ENCODE measurements at places on chromosomes 6 and 20.
A peak's percentile ranks its signal among the peaks of the same experiment; 100 is the strongest.

GRCh38 chr6:146851837-146852236 lies 253.1 kb downstream of the ADGB start:
- peak; percentile 72 for DNase-seq

GRCh38 chr20:60491051-60491581 lies 532.9 kb downstream of the CDH26 start:
- DNase-seq, result no peak

DNA sequence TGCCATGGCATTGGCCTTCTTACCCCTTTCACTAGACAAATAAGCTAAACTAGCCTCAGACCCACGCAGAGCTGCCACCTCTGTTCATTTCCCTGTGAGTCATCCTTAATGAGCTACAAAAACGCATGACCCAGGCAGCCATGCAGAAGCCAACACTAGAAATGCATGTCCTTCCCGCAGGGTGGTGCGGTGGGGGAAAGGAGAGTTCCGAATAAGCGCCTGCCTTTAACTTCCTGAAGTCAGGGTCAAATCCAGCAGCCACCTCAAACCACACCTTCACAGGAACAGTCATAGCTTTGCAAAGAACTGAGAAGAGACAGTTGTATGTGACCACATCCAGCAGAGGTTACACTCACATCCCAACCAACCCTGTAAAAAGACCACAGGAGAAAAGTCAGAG lies 40.4 kb downstream of the IRF4 start:
- peak; percentile 52 for DNase-seq

DNA sequence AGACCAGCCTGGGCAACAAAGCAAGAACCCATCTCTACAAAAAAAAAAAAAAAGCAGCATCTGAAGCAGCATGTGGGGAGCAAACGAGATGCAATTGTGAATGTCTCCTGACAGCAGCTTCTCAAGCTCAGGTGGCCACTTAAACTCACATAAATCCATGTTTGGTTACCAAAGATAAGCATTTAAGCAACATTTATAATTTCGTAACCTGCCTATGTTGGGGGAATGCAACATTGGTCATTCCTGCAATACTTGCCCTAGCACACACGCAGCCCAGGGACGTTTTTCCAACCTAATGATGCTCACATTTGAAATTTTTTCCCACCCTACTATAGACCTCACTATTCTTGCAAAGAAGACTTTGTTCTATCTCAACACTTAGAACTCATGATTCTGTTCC lies 113.3 kb downstream of the ZFP64 start:
- DNase-seq, result no peak

DNA sequence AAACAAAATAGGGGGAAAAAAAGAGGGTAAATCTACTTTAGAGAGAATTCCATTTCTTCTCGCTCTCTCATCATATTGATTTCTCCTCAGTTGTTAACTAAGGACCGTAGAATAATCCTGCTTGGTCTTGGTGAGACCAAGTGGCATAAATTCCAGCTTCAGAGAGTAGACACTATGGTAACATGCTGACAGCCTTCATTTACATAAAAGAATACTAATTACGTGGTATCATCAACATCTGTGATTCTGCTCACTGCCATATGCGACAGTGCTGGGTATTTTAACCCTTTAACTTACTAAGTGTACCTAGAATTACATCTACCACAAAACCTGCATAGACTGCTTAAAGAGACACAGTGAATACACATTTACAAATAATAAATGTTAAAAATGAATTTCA lies 27.1 kb downstream of the TOMM6 start:
- no peak for DNase-seq

GRCh38 chr20:35018590-35019371 lies 63.1 kb downstream of the MYH7B start:
- DNase-seq, result no peak

DNA sequence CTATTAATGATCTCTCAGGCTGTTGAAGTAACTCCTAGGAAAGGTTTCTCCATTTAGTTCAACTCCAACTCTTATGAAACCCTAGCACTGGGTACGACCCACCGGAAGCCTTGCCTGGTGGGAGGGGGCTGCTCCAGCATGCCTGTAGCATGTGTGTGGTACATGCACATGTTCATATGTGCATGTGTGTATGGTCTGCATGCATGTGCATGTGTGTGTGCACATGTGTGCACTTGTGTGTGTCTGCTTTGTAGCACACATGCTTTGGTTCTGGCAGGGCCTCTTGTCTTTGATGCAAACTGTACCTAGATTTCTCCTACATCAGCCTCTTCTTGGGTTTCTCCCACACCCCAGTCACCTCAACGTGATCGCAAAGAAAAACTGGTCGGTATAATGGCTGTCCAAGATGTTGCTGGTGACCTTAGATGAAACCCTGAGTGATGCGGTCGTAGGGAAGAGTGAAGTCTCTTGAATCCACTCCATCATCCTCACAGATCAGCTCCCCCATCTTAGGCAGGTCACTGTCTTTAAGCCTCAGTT lies 193.5 kb downstream of the MYLK4 start:
- DNase-seq, result no peak

DNA sequence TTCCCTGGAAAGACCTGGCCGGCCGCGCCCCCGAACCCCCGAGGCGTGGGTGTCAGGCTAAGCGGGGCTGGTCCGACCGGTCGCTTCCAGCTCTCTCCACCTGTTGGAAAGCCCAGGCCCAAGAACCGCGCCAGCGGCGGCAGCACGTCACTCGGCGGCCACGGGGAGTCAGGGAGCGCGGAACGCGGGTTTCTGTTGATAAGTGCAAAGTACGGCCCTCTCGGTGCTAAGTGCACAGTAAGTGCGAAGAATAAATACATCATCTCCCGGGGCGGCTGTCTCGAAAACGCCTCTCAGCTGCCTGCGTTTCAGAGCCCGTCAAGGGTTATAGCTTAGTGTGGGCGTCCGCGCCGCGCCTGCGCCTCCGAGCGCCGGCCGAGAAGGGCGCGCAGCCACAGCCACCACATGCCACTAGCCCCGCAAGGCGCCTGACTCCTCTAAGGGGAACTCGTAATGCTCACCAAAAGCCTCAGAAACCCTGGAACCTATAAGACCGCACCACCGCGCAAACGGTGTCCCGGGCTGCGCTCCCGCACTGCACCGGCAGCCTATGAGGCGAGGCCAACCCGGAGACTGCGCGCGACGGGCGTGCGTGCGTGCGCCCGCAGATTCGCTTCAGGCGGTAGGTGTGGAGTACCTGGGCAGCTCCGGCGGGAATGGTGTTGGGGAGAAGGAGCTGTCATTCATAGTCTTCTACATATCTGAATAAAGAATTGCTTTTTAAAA lies 9.2 kb upstream of the TBX18 start:
- DNase-seq, result no peak

DNA sequence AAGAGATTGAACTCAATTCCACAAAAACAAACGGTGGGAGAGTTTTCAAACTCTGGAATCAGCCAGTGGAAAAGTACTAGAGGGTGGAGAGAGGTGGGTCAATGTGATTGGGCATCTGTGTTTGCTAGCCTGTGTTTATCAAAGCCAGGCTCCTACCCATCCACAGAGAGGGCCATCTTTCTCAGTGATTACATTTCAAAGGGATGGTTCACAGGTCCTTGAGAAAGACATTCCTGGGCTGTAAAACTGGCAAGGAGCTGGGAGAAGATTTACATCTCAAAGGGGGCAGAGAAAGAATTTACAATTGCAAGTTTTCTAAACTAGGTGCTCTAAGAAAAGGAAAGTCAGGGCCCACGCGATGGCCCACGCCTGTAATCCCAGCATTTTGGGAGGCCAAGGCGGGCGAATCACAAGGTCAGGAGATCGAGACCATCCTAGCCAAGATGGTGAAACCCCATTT lies 146.8 kb upstream of the UST start:
- DNase-seq, result no peak

DNA sequence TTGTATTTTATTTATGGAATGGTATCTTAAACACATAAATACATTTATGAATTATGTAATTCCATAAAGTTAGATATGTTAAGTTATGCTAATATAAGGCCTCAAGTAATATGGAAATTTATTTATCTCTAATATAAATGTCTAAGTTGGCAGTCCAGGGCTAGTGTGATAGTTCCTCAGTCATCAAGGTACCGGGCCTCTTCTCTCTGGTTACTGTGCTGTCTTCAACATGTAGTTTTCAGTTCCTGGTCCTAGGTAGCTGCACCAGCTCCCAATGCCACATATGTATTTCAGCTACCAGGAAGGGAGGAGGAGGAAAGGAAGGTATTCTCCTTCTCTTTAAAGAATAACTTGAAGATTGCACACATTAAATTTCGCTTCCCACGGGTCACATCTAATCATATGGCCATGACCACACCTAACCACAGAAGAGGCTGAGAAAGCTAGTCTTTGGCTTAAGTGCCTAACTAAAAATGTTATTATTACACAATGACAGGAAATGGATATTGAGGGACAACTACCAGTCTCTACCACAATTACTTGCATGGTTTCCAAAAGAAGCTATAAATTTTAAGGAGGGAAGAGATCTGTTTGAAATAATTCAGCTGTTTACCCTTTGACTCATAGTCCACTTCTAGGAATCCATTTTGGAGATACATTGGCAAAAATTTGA lies 68.6 kb downstream of the BCKDHB start:
- peak; percentile 84 for DNase-seq

GRCh38 chr6:80449726-80450125 lies 343.3 kb downstream of the BCKDHB start:
- DNase-seq, result no peak

DNA sequence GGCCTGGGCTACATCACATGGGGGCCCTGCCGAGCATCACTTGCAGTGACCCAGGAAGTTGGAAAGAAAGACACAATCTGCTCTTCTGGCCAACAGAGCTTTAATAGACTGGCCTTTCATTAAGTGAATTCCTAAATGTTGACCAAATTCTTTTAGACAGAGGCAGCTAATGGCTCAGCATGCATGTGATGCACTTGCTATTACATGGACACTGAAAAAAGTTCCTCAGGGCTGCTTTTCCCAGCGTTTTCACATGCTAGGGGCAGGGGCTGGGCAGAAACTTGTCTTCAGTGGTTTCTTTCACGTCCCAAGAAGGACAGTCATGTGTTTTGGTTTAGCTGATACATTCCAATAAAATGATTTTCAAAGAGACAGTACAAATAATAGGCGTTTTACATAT lies 651.0 kb upstream of the SLC35B3 start:
- DNase-seq, result no peak

DNA sequence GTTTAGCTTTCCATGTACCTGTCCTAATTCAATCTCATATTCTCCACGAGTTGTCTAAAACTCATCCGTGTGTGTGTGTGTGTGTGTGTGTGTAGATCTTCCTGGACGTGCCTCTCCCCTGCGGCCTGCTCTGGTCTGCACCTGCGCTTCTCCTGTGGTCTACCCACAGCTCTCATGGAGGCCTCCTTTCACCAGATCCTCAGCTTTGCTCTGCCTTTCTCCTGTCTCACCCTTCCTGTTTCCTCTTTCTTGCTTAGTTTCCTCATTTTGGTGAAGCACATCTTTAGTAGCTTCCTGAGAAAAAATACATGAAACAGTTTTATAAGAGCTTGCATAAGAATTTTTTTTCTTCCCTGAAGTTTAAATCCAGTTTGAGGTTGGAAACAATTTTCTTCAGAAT lies 18.1 kb downstream of the SLX4IP start:
- DNase-seq, result no peak

DNA sequence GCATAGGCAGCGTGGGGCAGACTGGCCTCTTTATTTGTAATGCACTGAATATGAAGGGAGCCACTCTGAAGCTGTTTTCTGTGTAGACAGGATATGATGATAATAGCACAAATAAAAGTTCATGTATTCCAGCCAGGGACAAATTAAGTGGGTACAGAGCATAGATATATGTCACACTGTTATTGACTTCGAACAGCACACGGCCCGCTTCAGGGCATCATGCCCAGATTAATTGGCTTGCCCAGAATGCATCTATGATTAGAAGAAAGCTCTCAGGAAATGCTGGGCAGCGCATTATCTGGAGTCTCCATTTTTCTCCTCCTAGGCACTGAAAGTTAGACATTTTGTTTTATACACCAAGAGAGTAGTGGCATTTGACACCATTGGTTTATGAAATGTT lies 26.3 kb upstream of the SASH1 start:
- no peak for DNase-seq

GRCh38 chr6:65964261-65964660 lies 257.2 kb upstream of the EYS start:
- no peak for DNase-seq

GRCh38 chr6:111110036-111110435 lies 22.7 kb downstream of the SLC16A10 start:
- DNase-seq, result no peak

DNA sequence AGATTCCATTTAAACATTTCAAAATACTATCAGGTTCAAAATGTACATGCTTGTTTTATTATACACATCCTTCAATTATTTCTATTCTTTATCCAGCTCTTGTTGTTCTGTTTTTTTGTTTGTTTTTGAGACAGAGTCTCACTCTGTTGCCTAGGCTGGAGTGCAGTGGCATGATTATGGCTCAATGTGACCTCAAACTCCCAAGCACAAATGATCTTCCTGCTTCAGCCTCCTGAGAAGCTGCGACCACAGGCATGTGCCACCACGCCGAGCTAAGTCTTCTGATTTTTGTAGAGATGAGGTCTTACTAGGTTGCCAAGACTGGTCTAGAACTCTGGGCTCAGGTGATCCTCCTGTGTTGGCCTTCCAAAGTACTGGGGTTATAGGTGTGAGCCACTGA lies 44.1 kb upstream of the SMIM29 start:
- no peak for DNase-seq

- DNase-seq, result no peak
These were observed 67.8 kb upstream of the CITED2 start for GRCh38 chr6:139442188-139442671.

DNA sequence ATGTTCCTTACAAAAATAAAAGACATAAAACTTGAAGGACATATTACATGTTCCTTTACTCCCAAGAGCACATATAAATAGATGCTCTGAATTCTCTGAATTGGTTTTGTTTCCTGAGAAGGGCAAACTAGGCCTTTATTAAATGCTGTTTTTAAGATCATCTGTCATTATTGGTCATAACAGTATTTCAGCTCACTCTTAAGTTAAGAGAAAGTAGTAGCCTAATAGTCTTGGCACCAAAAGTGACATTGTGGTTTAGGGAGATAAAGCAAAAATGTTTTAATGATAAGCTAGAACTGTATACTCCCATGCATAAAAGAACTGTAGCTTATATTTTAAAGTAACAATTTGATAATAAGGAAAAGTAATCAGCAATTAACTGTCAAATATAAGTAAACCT lies 361.1 kb upstream of the PTCHD4 start:
- peak; percentile 27 for DNase-seq

DNA sequence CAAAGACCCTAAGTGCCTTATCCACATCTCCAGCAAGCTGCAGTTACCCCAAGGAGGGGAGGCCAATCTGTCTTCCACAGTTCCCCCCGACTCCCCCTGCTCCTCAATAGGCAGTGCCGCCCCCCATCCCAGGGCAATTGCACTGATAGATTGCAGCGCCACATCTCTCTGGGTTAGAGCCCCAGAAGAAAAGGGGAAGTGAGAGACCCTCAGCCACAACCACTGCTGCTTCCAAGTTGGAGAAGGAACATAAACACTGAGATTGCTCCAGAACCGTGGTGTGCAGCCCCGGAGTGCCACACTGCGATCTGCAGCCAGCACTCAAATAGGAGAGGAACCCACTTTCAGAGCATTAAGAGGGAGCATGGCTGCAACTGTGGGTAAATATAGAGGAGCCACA lies 101.5 kb downstream of the RWDD2A start:
- DNase-seq, result no peak
